HAP-1 (cell line): ENCODE measurements at places on chromosomes 1 and 21.

GRCh38 chr1:64836802-64837201, 91.9 kb downstream of the RAVER2 start:
- no peak for DNase-seq

GRCh38 chr1:185016880-185017279, 28.5 kb upstream of the RNF2 start:
- no peak for DNase-seq

GRCh38 chr1:203870245-203870644, 8.8 kb downstream of the SNRPE start:
- DNase-seq, result no peak

DNA sequence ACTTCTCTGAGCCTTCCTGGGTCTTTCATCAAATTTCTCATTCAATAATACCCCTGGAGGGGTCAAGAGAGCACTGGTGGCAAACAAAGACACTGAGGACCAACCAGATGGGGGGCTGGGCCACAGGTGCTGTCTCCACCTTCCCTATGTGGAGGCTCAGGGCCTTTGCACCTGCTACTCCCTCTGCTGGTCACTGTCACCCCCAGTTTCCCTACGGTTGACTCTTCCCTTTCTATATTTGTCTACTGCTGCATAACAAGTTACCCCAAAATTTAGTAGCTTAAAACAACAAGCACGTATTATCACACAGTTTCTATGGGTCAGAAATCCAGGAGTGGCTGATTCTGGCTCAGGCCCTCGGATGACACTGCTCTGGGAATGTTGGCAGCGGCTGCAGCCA, 138.8 kb upstream of the RUNX3 start:
- no peak for DNase-seq

DNA sequence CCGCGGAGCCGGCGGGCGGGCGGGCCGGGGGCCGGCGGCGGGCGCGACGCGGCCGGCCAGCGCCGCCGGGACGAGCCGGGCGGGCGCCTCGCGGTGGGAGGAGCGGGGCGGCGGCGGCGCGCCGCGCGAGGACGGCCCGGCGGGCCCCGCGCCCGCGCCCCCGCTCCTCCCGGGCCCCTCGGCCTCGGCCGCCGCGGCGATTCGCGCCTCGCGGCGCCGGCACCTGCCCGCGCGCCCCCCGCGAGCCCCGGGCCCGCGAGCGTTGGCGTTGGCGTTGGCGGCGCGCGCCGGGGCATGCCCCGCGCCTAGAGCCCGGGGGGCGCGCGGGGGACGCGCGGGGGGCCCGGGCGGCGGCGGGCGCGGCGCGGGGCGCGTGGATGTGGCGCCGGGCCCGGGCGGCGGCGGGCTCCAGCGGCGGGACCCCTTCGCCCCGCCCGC, at the start of gene SKI:
Gene SKI, plus strand, starts transcription at position 163 of the 438 bp plus-strand sequence. CDS start 448 bp downstream, outside the sequence.
- DNase-seq, result no peak

DNA sequence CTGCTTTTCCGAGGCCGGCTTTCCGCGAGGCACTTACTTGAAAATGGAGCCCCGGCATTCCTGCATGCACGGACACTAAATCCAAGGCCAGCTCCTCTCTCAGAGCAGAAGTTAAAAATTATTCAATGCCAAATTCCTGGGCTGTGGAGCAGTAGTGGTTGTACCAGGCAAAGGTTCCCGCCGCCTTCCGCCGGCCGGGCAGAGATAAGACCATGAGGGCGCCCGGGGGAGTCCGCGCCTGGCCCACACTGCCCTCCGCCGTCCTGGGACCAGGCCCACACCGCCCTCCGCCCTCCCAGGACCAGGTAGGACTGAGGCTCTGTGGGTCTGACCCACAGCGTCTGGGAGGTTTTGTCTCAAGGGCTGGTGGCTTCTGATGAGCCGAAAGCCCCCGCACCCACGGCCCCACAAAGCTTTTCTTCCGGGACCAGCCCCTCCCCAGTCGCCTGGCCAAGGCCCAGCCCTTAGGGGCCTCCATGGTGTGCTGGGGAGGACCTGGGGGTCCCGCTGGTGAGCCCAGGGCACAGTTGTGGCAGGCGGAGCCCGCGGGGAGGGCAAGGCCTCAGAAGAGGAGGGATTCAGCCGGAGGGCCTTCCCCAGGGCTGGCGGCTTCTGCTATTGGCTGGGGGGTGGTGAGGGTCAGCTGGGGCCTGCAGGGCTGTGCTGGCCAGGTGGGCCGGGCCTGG, 12.7 kb upstream of the C1orf159 start:
- no peak for DNase-seq

DNA sequence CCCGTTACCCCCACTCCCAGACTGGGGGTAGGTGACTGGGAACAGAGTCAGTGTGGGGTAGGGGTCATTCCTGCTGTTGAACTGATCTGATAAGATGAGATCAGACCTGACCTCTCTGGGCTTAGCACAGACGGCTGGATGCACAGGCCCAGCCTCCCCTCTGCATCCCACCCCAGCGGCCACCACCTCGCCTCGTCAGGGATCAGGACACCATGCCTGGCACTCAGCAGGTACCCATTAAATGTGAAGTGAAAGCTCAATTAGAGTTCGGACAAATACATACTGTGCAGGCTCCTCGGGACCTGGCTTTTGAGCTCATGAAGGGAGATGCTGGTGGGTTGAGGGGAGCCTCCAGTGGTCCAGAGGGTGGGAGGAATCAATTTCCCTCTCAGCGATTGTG, 15.7 kb downstream of the SOX13 start:
- no peak for DNase-seq

GRCh38 chr1:100883963-100884362, 10.7 kb downstream of the EXTL2 start:
- no peak for DNase-seq

DNA sequence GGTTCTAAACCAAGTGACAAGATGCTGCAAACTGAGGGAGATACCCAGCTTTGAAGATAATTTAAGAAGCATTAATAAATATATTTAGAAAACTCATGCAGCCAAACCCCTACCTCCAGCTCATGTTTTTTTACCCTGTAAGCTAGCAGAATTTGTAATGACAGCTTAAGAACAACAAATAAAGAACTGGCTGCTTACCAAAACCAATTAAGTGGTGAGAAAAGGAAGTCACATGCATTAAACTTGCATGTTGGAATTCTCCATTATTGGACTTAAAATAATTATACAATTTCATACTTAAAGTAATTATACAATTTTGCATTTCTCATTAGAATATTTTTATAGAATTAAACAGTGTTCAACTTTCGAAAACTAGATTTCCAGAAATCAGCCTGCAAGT, 75.6 kb upstream of the CNIH3 start:
- DNase-seq, result no peak

DNA sequence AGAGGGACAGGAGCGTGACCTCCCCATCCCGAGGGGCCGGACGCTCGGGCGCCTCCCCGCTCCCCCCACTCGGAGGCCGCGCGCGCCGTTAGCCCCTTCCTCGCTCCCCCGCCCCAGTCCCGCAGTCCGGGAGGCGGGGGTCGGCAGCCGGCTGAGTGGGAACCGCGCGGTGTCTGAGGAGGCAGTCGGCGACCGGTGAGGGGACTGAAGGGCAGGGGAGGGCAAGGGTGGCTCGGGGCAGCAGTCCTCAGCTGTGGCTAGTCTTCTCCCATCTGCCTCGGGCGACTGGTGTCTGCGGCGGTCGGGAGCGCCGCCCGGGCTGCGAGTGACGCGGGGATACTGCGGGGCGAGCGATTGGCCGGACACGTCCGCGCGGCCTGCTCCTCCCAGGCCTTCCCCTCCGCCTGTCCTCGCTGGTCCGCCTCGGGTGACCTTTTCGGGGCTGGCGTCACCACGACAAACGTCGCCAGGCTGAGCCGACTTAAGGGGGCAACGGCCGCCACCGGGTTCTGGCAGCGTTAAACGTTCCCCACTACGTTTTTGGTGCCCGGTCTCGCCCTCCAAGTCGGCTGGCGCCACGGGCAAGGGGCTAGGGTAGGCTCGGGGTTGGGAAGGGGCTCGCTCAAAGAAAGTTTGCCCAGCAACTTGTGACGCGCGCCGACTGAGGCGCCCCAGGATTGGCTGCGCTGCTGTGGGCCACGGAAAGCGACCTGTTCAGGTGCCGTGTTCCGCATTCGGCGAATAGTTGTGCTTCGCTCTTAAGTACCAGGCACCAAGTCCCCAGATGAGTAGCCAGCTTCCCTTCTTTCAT, 538 bp downstream of the ZNF672 start:
- peak; percentile 72 for DNase-seq

- no peak for DNase-seq
Measured at GRCh38 chr1:76122271-76122670, 47.7 kb downstream of the ST6GALNAC3 start.

GRCh38 chr1:199087144-199087543, 448.3 kb downstream of the PTPRC start:
- no peak for DNase-seq

DNA sequence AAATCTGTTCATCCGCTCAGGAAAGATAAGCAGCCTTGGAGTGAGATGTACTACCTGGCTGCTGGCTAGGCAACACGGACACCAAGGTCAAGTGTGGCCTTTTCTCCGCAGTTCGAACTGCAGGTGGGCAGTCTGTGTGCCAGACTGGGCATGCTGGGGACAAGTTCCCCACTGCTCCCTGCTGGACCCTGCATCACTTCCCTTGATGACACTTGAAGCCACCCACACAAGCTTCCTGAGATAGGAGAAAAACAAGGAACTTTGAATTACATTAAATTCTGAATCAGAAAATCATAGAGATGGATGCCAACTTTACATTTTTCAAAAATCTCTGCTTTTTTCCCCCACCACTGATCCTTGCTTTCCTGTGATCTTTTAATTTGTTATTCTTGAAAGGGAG, 38.3 kb downstream of the BEND5 start:
- no peak for DNase-seq

DNA sequence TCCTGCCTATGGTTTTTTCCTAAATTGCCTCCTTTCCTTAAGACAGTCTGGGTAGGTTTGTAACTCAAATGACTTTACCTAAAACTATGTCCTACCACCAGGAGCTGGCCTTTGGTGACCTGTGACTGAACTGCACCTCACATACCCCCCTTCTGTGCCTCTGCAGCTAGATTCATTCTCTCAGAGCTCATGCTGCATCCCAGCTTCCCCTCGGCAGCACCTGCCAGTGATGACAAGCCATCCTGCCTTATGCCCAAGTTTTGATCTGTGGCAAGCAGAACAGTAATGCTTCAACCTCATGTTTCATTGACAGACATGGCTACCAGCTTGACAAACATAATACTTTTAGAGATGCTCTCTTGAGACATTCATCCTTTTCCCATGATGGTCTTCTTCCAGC, 141.9 kb downstream of the TSEN15 start:
- DNase-seq, result no peak

DNA sequence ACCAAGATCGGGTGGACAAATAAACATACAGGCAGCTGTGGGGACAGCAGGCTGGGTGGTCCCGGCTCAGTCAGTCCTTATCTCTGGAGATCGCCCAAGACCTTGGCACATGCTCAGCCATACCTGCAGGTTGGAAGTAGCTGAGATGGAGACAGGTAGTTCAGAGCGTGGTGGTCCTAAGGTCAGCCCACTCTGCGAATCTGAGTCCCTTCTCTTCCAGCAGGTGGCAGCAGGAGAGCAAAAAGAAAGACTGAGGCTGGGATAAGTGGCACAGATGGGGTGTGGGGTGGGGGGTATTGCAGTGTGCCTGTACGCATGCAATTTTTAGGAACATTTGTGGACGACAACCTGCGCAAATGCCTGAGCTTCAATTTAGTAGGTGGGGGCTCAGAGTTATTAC, 104.9 kb downstream of the TENT5C start:
- peak; percentile 18 for DNase-seq

GRCh38 chr1:92820024-92820423, 11.8 kb upstream of the RPL5 start:
- no peak for DNase-seq

DNA sequence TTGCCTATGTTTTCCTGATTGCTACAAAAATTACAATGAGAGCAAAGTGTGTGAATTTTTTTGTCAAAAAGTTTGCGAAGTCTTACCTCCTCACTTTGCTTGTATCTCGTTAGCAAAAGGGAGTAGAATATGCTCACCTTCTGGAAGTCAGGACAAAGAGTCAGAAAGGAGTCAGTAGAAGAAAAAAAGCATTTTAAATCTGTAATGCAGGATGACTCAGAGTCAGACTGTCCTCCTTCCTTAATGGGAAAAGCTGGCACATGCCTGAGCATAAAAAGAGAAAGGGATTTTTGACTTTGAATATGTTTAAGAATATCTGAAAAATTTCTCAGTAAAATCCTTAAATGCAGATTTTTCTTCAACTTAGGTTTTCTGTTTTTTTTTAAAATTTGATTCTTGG, 14.2 kb upstream of the VN1R5 start:
- DNase-seq, result no peak

- no peak for DNase-seq
Measured at GRCh38 chr1:15180945-15181523, 27.5 kb downstream of the TMEM51 start.

GRCh38 chr1:19339214-19339861, 27.2 kb downstream of the SLC66A1 start:
- no peak for DNase-seq

- DNase-seq, result no peak
Measured at GRCh38 chr1:145792484-145792883, 31.4 kb downstream of the RNF115 start.

DNA sequence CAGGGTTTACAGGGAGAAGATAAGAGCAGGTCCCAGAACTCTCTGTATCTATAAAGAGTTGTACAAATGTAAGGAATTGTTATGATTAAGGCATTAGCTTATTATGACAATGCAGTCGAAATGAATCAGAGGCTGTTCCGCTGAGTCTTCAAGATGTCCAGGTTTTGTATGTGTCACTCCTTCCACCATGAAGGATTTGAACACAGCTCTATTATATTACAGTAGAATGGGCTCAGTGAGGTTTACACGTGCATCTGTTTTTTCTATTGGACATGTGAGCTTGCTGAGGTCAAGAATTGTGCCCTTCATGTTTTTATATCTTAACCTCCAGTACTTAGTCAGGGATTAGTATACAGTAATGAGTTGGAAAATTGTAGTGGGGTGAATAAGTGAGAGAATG, 86.3 kb downstream of the MPZL1 start:
- no peak for DNase-seq

- DNase-seq, result peak; percentile 79
Measured at GRCh38 chr1:96009831-96010434, 711.7 kb upstream of the PTBP2 start.

DNA sequence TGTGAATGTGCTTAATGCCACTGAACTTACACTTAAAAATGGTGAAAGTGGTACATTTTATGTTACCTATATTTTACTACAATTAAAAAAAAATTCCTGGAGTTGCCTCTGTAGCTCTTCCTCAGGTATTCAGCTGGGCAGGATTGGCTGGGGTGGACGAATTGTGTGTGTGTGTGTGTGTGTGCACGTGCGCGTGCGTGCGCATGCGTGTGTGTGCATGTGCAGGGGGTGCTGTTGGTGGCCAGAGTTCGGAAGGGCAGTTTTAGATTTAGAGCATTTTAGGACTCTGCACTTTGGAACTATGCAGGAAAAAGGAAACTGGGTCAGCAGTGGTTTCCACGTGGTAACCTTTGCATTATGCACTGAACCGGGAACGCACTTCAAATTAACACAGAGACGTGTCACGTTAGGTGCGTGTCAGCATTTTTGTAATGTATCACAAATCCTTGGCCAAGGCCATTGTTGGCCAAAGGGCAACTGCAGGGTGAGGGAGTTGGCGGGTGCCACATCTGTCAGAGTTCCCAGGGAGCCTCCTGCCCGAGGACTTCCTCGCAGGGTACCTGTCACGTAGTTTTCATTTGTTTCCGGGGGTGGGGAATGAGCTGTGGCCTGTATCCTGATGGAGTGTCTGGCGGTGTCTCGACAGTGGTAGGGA, 312.8 kb downstream of the CAMTA1 start:
- DNase-seq, result no peak
